SJSA1 (cell line): ENCODE measurements at places on chromosomes 1 and 21. TPM values are rescaled to one million over a fixed set of nuclear protein-coding genes. Genes with fewer than 3 reads are reported as not detected.

FAM167B gene
- total RNA-seq = 0.19 and 0.24 TPM in 2 replicates

HIVEP3 gene
- total RNA-seq = 1.3 and 2.2 TPM in 2 replicates

PADI1 gene
- 0.34 and 1.5 TPM in 2 replicates for total RNA-seq

DNA sequence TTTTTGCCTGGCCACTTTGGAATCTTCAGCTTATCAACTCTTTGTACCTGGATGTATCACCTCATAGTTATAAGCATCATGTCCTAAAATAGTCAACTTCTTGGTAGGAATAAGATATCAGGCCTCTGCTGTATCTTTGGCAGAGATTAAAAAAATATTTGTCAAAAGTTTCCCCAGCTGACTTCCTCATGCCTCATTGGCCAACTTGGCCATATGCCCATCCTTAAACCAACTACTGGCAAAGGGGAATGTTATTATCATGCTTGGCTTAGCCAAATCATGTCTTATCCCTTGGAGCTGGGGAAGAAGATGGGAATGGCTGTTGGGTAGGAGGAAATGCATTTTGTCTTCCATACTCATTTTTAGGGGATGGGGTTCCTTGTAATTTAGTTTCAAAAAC, 23.4 kb downstream of the NFASC start:
- no peak for DNase-seq
- H3K27ac ChIP-seq = no peak overlapping the region
- H3K4me3 ChIP-seq = no peak overlapping the region
- no peaks in the 10 kb centered on the region for H3K4me1 ChIP-seq
- H3K36me3 ChIP-seq = no peaks in the 10 kb centered on the region
- peaks cover 33% of the 10 kb centered on the region for H3K27me3 ChIP-seq

DNA sequence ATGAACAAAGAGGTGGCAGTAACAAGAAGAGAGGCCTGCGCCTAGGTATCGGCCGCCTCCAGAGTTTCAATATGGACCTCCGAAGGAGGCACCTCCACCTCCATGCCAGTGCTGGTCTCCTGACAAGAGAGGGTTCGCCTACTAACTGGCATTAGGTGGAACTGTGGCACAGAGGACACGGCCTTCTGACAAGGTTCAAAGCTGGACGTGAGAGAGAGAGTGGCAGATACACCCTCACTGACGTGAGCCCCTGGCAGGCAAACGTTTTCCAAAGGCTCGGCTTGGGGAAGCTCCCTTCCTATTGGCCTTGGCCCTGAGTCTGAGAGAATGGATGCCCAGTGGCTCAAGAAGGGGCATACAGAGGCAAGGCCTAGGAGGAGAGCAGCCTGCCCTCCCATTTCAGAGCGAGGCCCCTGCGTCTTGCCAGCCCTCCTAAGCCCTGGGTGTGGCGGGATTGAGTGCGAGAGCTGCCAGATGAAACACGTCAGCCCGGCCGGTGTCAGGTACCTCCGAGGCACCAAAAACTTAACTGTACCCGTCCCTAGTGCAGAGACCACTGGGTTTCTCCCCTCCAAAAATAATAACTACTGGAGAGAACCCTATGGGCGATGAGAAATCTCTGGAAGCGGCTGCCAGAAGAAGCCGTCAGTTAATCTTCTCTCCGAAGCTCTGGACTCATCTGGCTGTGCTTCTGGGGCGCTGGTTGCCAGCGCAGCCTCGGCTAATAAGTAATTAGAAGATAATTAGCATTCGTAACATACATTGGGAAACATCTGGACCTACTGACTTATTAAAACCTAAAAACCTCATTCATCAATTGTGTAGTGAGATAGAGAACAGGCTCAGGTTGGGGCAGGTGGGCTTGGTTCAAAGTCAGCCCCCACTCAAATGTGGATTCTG, 283.6 kb downstream of the NPHP4 start:
- no peak for DNase-seq
- H3K27me3 ChIP-seq = no peaks in the 10 kb centered on the region
- no peaks in the 10 kb centered on the region for H3K36me3 ChIP-seq
- H3K27ac ChIP-seq = no peak overlapping the region

DNA sequence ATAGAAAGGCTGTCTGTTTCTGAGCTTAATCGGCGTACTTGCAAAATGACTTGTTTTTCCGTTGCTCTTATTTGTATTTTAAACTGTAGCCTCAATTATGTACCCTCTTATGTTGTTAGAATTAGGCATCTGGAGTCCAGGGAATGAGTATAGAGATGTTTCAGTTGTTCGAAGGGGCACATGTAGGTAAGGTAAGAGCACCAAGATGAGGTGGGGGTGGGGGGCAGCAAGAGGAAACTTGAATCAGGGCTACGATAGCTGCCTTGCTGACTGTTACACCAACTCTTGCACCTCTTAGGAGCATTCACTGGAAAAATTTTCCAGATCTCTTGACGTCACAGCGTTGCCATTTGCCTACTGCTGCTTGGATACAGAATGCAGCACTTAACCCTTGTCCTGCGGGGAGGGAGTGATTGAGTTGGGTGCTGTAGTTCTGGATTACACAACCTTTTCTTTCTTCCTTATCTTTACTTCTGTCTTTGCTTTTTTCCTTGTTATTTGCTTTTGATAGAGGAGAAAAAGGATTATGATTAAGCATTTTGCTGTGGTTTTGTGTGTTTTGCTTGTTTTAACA, 3.2 kb downstream of the ATP1B1 start:
- H3K4me3 ChIP-seq = no peak overlapping the region; the same call in 1 of the 2 replicates
- peak; percentile 64 for DNase-seq
- H3K36me3 ChIP-seq = peaks cover 49% of the 10 kb centered on the region
- peak overlapping the region; percentile 61 for H3K27ac ChIP-seq
- peaks cover 77% of the 10 kb centered on the region for H3K4me1 ChIP-seq
